ENCODE measurements at places on chromosomes 1 and 21.
A peak's percentile ranks its signal among the peaks of the same experiment; 100 is the strongest.

- DNase-seq, result no peak
Measured at GRCh38 chr1:88472298-88472697, 211.8 kb upstream of the PKN2 start.

- DNase-seq, result peak; percentile 30
Measured at GRCh38 chr1:115506924-115507589, 134.7 kb upstream of the VANGL1 start.

DNA sequence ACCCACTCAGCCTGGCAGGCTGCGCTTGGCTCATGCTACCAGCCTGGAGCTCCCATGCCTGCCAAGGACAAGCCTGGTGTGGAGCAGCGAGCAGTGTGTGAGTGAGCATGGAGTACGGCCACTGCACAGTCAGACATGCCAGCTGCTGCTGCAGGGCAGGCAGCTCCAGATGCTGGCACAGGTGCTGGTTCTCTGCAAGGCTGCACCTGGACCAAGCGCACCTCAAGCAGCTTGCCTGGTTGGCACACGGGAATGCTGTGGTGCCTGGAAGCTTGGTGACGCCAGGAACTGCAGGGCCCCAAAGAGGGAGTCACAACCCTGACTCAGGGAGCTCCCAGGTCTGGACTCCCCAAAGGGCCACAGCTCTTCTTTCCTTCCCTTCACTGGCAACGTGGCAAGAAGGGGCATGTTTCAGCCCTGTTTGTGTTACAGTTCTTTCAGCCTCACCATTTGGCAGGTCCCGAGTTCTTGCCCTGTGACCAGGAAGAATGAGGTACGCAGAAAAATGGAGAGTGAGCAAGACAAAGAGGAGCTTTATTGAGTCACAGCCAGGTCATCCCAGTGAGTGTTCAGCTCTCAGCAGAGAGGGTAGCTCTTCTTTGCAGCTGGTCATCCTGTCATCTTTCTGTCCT lies 26.1 kb downstream of the ACOT7 start:
- DNase-seq, result no peak

GRCh38 chr1:221972276-221973235 lies 230.7 kb upstream of the DUSP10 start:
- no peak for DNase-seq

- no peak for DNase-seq
Measured at GRCh38 chr1:247367786-247368422, 36.2 kb upstream of the ZNF496 start.

GRCh38 chr1:78831731-78832360 lies 174.7 kb downstream of the ADGRL4 start:
- DNase-seq, result no peak

GRCh38 chr1:1540090-1540817 lies at the start of gene TMEM240:
Gene TMEM240, minus strand, starts transcription at chr1:1540624. Its CDS starts 278 bp downstream, at chr1:1540346.
- peak; percentile 77 for DNase-seq
